ENCODE measurements at places on chromosomes 2 and 18. TPM values are rescaled to one million over a fixed set of nuclear protein-coding genes. Genes with fewer than 3 reads are reported as not detected.

Gene ARHGEF33
- 0.16 TPM for total RNA-seq

Gene HOXD11
- total RNA-seq, result not detected

Gene TUBA4B
- total RNA-seq, result not detected

Gene AQP12B
- not detected for total RNA-seq

Gene ERICH2
- not detected for total RNA-seq

Gene KIF1A
- total RNA-seq, result not detected

Gene ACVR2A
- 4.5 TPM for total RNA-seq

Gene TDRD15
- not detected for total RNA-seq

Gene FN1
- 3,127 TPM for total RNA-seq

Gene MAP4K4
- total RNA-seq, result 210 TPM

Gene RAX
- not detected for total RNA-seq

Gene DSG3
- under 0.01 TPM for total RNA-seq

Gene MARCO
- not detected for total RNA-seq

Gene OTX1
- total RNA-seq, result not detected

Gene HOXD1
- total RNA-seq, result 8.1 TPM

Gene BCL11A
- total RNA-seq, result 1.1 TPM

Gene TNFAIP6
- 0.13 TPM for total RNA-seq

Gene CD8B
- total RNA-seq, result not detected

Gene CRACDL
- 2.9 TPM for total RNA-seq

Gene THOC1
- total RNA-seq, result 16.2 TPM

Gene PLCD4
- total RNA-seq, result 0.32 TPM

Gene ELOA2
- not detected for total RNA-seq

Gene IL1A
- 0.32 TPM for total RNA-seq

Gene ALPP
- total RNA-seq, result not detected

Gene SKOR2
- total RNA-seq, result not detected

Gene BMP10
- total RNA-seq, result not detected

Gene LOXL3
- 1.8 TPM for total RNA-seq

Gene NR4A2
- under 0.01 TPM for total RNA-seq

Gene ZNF385B
- not detected for total RNA-seq

Gene NMS
- total RNA-seq, result not detected

Gene NCK2
- total RNA-seq, result 93.1 TPM

Gene CFAP53
- total RNA-seq, result 0.31 TPM

Gene CNRIP1
- 42.7 TPM for total RNA-seq

Gene PLCL1
- 2.0 TPM for total RNA-seq

Gene FAM124B
- total RNA-seq, result 64.1 TPM

Gene IL36RN
- not detected for total RNA-seq

Gene TTL
- total RNA-seq, result 14.9 TPM

Gene ANKRD30BL
- total RNA-seq, result not detected

Gene MROH2A
- total RNA-seq, result not detected

Gene ZNF519
- 1.8 TPM for total RNA-seq

Gene GATA6
- 0.44 TPM for total RNA-seq

Gene STON1
- total RNA-seq, result 5.4 TPM

Gene G6PC2
- not detected for total RNA-seq

Gene ARHGAP28
- total RNA-seq, result 3.6 TPM

Gene SLC40A1
- total RNA-seq, result 5.0 TPM

All from bladder microvascular endothelial cell (primary cell).